ENCODE measurements at places on chromosomes 2 and 18.

GRCh38 chr2:160224060-160224459, 24.0 kb upstream of the ITGB6 start:
- DNase-seq: no peak

GRCh38 chr2:128036748-128037607, 9.1 kb upstream of the SAP130 start:
- DNase-seq: no peak

DNA sequence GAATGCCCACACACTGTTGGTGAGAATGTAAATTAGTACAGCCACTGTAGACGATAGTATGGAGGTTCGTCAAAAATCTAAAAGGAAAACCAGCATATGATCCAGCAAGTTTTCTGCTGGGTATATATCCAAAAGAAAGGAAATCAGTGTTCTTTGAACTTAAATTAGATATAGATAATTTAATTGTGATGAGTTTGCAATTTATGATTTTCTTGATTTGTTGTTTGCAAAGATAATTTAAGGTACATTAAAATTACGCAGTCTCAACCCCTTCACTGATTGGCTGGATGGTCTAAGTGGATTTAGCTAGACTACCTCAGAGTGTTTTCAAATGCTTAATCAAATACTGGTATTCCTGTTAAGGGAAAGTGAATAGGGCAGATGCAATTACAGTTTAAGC, 302.2 kb downstream of the GALNT13 start:
- DNase-seq: no peak

DNA sequence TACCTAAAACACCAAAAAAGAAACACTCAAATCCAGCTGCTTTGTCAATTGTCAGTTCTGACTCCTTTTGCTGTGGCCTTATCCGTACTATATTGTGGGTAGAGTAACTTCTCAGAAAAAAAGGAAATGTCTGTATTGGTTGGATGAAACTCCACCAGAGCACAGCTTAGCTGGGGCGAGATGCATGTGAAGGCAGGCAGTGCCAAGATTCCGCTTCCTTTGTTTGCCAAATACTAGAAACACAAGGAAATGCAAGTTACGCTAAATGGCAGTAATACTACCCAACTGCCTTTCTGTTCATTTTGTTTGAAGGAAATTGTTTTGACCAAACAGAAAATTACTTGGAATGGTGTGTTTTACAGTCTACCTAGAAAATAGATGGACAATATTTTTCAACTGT, 10.0 kb downstream of the KLF11 start:
- no peak for DNase-seq

DNA sequence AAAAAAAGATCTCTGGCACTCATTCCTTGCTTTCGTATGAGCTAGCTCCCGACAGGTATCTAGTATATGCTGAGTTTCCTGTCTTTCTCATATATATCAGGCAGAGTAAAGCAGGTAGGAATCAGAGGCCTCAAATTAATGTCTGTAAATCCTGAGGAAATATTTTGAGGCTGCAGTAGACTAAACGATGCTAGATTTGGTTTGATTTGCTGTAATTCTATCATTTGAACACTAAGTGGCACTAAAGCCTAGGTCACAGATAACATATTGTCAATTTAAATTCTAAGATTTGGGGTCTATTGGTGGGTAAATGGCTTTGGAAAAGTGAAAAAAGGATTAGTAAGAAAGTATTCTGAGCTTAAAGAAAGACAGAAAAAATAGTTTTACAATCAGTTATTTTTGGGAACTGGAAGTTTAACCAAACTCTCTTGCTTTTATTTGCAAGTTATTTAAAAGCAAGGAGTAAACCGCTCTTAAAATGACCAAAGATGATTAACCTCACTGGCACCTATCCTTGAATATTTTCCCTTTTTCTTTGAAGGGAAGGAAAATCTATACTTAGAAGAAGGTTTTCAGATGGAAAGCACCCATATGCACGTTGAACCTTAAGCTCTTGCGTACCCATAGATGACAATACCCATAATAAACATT, 37.6 kb upstream of the SLC4A10 start:
- DNase-seq: no peak

- DNase-seq: no peak
Measured at GRCh38 chr18:8788503-8789429, 83.4 kb downstream of the MTCL1 start.

- DNase-seq: no peak
Measured at GRCh38 chr2:136517716-136518115, 247.6 kb upstream of the THSD7B start.

GRCh38 chr2:82819951-82820350, 1639.1 kb downstream of the SUCLG1 start:
- no peak for DNase-seq

DNA sequence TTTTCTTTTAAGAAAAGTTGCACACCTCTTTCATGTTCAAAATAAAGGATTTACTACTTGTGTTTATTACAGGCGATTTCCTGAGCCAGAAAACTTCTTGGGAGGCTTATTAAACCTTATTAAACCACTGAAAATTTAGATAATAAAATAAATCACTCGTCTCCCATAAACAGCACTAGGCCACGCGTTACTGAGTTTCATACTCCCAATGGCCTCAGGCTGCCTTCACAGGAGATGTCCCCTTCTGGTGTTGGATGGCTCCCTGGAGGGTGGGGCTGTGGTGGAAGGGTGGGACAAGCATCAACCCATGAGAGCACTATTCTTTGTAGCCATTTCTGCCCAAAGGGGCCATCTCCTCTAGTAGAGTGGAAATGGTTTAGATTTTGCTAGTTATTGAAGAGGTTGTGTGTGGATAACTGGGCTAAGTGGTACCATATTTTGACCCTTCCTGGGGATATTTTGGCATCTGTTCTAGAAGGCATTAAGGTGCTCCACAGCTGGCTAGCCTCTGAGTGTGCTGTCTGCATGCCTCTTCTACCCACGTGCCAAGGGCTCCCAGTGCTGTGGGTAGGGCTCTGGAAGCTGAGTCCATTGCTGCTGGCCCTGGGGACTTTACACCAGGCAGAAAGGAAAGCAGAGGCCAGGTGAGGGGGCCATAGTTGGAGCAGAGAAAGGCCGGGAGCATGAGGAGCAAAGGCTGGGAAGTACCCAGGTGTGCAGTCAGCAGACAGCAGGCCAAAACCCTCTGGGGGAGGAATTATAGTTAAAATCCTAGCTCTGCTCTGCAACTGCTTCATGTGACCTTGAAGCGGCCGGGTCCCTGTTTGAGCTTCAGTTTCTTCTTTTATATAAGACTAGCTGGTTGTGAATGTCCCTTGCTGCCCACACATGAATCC, 121.7 kb upstream of the SMAD2 start:
- no peak for DNase-seq

DNA sequence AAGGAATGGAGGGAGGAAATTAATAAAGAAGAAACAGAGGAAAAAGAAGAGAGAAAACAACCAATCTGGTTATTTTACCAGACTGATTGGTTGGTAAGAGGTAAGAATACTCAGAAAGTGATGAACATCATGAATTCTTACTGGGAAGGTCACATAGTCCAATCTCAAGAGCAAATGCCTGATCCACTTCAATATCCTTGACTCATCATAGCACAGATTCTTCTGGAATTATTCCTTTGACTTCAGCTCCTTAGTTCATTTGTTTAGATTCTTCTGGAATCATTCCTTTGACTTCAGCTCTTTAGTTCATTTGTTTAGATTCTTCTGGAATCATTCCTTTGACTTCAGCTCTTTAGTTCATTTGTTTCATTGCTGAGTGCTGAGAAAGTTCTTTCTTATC, 2030.6 kb upstream of the CELF4 start:
- DNase-seq: no peak

DNA sequence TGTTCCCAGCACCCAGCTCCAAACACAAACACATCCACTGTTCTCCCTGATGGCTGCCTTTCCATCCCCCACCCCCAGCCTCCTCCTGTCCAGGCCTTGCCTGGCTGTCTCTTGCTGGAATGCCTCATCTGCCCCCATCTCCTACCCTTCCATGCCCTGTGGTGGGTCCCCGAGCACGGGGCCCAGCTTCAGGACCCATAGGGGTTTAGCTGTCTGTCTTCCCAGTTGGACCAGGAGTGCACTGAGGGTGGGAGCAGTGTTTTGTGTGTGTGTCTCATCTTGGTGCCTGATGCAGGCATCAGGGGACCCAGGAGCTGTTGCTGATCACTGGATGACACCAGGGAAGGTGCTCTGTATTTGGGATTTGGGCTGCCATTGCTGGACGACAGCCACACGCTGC, 34.5 kb downstream of the GLI2 start:
- no peak for DNase-seq

GRCh38 chr18:26719896-26720295, 145.6 kb downstream of the AQP4 start:
- DNase-seq: no peak
